BE2C (cell line): ENCODE measurements at places on chromosomes 6 and 20.

DNA sequence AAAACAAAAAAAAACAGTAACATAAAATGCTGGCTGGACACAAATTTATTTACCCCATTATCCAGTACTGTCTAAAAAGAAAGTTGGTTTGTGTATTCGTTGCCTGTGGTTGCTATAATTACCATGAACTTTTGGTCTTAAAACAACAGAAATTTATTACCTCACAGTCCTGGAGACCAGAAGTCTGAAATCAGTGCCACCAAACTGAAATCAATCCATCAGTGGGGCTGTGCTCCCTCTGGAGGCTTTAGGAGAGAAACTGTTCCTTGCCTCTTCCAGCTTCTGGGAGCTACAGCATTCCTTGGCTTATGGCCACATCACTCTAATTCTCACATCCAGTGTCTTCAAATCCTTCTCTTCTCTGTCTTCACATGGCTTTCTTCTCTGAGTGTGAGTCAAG is 79.4 kb downstream of the SNX5 start:
- DNase-seq, result no peak

GRCh38 chr6:131038597-131039344 is 24.3 kb downstream of the EPB41L2 start:
- DNase-seq, result no peak

GRCh38 chr20:51763965-51764602 is 4.1 kb downstream of the ATP9A start:
- no peak for DNase-seq

DNA sequence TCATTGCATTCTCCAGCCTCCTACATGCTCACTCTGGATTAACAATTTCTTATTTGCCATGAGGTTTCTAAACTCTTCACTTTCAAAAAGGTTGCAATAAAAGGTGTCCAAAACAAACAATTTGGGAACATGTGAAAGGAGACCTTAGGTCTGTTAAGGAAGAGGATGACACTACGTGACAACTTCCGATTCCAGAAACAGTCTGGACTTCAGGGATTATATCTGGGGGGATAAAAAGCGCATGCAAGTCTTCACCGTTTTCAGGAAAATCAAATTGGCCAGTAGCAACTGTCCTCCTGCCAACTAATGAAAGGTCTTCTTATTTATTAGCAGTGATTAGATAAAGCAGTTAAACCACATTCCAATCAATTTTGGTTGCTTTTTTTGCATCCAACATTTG is 1.8 kb downstream of the ZDHHC14 start:
- DNase-seq, result no peak

DNA sequence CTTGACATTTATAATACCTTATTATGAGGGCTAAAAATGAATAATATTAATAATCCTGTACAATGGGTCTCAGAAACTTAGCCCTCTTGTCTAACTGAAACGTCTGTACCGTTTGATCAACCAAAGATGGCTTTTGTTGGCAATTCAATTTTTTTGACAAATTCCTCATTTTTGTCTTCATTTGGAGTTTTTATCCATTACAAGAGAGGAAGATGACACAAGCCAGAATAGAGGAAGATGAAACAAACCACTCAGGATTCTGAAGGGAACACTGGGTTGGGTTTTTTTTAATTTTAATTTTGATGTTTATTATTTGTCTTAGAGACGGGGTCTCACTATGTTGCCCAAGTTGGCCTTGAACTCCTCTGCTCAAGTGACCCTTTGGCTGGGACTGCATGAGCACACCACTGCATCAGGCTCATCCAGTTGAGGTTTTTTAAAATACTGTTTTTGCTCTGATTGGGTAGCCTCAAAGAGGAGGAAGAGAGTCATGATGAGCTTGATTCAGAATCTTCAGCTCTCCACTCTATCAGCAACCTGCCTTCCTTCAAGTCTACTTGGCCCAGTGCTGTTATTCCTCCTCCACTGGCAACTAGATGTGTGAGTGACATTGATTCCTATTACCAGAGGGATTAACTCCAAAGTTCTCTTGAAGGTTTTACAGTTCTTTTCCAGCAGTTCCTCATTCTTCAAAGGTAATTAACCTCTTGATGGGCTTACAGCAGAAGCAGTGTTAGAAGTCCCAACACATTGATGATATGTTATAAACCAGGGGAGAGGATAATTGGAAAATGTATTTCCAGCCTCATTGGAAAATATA is 71.3 kb downstream of the ATXN1 start:
- DNase-seq, result no peak

GRCh38 chr20:33689493-33689892 is 3.3 kb upstream of the E2F1 start:
- no peak for DNase-seq

- DNase-seq, result no peak
Measured at GRCh38 chr20:38165966-38166702, 1.1 kb upstream of the TGM2 start.

GRCh38 chr6:1396952-1397868 is 7.8 kb downstream of the FOXF2 start:
- peak; percentile 72 for DNase-seq

GRCh38 chr20:63570281-63571086 is 3.6 kb downstream of the HELZ2 start:
- no peak for DNase-seq

DNA sequence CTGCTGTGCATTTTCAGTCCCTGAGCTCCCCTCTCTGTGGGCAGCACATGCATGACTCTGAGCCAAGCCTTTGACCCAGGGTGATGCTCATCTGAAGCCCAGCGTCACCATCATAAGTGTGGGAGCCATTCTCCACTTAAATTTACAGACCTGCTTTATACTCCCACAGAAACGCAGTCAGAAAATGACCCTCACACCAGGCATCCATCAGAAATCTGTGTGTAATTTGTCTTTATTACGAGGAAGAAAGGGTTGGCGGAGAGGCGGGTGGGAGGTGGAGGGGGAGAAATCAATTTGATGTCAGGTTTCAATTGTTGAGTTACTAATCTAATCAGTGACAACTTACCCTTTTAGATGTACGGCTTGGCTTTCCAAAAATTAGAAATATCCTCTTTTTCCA is 353.6 kb downstream of the MAFB start:
- DNase-seq, result no peak

DNA sequence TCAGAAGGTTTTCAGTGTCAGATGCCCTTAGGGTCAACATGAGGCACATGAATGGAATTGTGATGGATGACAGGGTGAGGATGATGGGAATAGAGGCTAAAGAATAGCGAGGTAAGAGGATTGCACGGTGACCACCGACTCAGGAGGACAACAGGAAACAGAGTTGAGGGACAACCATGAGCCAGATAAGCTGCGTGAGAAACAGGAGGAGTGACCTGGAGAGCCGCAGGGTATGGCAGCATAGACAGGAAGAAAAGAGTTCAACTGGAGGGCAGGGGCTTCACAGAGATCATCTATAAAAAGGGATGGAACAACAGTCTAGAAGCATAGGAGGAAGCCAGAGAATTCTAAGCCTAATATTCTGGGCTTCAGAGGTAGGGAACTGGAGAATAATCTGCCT is 84.7 kb upstream of the ENPP5 start:
- DNase-seq, result no peak

DNA sequence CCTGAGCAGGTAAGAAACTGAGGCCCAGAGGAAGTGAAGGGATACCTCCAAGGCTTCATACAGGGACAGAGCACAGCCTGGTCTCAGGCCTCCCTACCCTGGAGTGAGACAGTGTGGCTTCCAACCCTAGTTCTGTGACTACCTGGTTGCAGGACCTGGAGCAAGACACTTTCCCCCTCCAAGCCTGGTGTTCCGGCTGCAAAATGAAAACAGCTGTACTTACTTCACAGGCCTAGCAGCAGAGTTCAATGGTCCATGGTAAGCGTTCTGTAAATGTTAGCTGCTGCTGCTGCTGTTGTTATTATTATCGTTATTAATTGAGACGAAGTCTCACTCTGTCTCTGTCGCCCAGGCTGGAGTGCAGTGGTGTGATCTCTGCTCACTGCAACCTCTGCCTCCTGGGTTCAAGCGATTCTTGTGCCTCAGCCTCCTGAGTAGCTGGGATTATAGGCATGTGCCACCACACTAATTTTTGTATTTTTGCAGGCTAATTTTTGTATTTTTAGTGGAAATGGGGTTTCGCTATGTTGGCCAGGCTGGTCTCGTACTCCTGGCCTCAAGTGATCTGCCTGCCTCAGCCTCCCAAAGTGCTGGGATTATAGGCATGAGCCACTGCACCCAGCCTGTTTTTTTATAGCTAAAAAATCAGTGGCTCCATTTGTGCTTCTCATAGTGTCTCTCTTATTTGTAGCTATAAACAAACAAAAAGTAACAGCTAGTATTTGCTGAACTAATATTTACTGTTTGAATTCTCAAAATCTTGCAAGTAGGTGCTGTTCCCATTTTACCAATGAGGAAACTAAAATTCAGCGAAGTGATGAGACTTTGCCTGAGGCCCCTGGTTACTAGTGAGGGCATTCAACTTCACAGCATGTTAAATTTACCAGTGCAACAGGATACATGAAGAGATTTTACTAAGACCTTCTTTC is 41.9 kb downstream of the COX4I2 start:
- DNase-seq, result no peak

DNA sequence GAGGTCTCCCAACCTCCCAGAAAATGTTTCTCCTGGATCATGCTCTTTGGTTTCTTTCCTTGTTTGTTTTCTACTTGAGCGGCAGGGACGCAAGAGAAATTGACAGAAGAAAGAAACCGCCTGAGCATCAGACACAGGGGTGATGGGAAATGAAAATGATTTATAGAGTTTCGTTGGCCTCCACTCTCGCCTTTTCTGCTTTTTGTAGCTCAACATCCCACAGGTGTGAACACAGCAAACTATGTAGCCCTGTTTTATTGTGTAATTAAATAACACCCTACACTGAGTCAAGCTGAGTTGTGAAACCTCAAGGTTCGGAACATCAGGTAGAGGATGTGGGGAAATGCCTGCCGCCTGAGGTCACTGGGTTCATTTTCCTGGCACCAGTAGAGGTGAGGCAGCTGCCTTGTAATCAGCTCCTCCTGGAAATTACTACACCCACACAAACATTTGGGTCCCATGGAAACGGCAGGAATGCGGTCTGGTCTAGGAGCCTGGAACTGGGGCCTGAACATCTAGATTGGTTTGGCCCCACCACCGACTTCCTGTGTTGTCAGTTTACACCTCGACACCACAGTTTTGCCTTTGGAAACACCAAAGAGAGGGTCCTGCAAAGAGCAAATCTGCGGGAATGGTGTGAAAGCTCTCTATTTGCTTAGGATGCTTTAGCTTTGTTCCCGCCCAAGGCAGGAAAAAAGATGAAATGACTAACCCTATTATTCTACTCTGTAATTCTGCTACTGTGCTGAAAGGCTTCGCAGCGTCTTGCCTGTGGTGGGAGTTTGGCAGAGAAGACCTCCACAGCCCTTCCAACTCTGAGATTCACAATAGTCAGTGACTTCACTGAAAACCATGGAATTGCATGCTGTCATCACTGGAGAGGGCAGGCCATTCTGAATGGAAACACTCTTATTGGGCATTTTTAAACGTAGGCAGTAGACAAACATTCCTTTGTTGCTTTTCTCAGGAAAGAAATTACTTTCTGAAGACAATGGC is 53.0 kb downstream of the ADAT2 start:
- DNase-seq, result no peak

DNA sequence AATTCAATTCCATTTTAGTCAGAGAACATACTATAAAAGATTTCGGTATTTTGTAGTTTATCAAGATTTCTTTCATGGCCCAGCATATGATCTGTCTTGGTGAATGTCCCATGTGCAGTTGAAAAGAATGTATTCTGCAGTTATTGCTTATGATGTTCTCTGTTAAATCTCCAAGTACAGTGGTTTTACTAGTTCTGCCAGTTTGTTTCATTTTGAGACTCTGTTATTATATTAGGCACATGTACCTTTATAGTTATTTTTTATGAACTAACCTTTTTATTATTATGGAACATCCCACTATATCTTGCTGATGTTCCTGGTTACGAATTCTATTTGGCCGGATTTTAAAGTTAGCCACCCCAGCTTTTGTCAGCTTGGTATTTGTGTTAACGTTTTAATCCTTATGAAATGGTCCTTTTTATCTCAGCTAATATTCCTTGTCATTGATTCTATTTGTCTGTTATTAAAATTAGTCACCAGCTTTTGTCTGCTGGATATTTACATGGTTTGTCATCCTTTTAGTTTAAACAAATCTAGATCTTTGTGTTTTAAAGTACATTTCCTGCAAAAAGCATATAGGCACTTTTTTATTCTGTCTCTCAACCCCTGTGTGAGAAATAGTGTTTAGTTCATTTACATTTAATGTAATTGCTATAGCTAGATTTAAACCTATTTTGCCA is 48.9 kb downstream of the VTA1 start:
- no peak for DNase-seq

DNA sequence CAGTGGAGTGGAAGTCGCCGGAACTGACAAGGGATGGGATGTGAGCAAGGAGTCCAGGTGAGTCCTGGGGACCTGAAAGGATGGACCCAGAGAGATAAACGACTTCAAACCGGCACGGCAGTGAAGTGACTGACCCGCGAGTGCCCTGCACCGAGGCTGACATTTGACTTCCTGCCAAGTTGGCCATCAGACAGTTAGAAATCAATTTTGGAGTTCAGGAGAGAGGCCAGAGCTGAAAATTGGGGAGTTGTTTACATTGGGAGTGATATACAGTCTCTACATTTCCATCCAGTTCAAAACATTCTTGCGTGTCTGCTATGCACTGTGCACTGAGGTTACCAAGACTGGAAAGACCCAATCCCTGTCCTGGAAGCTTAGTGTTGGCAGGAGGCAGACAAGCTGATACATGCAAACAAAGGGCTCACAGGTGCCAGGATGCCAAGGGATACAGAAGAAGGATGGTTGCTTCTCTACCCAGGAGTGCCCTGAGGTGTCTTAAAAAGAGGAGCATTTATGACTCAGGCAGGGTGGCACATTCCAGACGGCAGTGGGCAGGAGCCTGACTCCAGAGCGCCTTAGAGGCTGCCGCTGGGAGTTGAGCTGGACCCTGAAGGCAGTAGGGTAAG is 186.6 kb downstream of the MTHFD1L start:
- DNase-seq, result no peak

DNA sequence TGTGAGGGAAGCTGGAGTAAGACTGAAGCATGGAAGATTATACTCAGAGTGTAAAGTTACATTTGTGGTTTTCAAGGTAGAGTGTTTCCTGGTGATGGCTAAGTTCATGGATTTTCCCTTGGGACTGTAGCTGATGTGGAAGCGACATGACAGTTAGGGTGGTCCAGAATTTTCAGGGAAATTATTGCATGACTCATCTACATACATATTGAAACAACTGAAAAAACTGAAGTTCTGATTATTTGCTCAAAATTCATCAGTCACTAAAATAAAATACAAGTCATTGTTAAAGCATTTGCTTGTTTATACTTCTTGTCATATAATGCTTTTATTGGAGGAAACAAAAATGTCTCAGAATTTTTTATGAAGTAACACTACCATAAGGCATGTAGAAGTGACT is 700.0 kb downstream of the RFPL4B start:
- DNase-seq, result no peak

GRCh38 chr20:58016779-58017178 is 211.7 kb downstream of the ANKRD60 start:
- DNase-seq, result no peak

GRCh38 chr20:61451953-61452352 is 199.9 kb downstream of the CDH4 start:
- DNase-seq, result no peak
